ENCODE measurements at places on chromosomes 7 and 10.

DNA sequence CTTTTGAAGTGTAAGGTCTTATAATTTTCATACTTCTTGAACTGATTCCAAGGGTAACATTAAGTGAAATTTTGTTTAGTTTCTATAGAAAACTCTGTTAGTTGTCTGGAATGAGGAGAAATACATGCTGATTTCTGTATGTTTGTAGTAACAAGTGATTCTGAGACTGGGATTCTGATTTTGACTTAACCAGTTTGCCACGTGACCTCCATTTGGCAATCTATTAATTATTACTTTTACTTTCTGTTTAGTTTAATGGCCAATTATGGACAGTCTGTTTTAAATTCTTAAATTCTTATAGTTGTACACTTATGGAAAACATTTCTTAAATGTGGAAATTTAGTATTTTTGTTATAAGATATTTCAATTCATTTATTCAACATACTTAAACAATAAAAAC is 163.1 kb downstream of the ADK start:
- no peak for DNase-seq

- DNase-seq: no peak
Observed at GRCh38 chr7:150958597-150958996, 19.5 kb downstream of the KCNH2 start.

GRCh38 chr7:42672339-42672999 is 239.4 kb downstream of the C7orf25 start:
- no peak for DNase-seq

DNA sequence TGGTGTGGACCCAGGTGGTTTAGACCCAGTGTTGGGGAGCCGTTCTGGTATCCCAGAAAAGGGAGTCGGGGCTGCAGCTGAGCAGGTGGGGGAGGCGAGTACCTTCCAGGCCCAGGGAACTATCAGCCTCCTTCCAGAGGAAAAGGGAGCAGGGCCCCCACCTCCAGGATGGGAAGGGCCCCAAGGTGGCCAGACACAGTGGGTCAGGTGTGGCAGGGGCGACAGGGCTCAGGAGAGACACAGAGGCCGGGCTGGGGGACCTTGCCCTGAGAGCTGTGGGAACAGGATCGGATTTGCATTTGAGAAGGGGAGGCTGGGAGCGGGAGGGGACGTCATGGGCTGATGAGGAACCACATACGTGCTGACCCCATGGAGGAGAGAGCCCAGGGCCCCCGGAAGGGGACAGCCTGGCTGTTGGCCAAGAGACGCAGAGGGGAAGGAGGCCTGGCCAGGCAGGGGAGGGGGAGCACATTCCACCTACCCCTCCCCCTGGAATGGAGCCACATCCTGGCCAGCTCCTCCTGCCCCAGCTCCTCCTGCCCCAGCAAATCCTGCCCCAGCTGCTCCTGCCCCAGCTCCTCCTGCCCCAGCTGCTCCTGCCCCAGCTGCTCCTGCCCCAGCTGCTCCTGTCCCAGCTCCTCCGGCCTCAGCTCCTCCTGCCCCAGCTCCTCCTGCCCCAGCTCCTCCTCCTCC is 9.7 kb upstream of the TTYH3 start:
- DNase-seq: peak; percentile 22

DNA sequence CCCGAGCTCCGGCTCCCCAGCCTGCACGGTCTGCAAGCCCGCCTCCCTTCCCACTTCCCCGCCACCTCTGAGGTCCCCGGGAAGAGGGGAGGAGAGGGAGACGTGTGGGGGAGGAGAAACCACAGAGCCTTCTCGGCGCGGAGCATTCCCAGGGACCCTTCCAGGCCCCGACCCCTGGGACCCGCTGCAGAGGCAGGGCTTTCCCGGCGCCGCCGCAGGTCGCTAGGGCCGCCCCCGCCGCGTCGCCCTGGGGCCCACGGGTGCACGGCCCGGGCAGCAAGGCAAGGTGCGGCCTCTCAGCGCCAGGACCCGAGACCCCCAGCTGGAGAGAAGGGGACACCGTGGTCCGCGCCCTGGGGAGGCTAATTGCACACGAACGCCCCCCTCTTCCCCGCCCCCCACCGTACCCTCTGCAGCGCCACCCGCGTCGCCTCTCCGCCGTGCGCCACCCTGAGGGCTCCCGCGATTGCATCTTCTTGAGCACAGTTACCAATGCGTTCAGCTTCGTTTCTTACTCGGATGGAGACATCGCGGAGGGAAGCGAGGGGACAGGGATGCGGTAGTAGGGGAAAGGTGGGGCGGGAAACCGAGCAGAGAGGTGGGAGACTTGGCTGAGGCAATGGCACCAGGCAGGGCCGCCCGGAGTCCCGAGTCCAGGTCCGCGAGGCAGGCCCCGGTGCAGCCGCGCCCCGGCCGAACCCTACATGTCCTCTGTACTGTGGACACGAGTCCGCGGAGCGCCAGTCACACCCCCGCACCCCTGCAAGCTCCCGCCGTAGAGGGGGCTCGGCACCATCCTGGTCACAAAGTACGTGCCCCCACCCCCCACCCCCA is 28.9 kb downstream of the SKIDA1 start:
- DNase-seq: peak; percentile 38

GRCh38 chr10:117541405-117541908 is 1.1 kb upstream of the EMX2 start:
- peak; percentile 90 for DNase-seq

DNA sequence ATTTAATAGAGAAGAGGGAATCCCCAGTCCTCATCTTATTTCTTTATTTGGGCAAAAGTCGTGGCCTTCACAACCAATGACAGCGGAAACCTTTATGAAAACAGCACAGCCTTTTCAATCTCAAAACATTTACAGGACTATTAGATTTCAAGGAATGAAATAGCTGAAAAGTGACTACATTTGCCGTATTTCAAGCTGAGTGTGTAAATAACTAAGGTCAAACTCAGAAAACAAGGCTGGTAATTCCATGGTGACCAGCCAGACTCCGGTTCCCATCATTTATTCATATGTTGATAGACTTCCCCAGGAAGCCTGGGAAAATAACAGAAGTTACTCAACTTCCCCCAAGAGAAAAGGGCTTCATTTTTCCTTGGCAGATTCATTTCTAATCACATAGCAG is 457.3 kb upstream of the NFE2L3 start:
- peak; percentile 9 for DNase-seq

GRCh38 chr10:124347956-124348355 is 70.8 kb downstream of the OAT start:
- no peak for DNase-seq

DNA sequence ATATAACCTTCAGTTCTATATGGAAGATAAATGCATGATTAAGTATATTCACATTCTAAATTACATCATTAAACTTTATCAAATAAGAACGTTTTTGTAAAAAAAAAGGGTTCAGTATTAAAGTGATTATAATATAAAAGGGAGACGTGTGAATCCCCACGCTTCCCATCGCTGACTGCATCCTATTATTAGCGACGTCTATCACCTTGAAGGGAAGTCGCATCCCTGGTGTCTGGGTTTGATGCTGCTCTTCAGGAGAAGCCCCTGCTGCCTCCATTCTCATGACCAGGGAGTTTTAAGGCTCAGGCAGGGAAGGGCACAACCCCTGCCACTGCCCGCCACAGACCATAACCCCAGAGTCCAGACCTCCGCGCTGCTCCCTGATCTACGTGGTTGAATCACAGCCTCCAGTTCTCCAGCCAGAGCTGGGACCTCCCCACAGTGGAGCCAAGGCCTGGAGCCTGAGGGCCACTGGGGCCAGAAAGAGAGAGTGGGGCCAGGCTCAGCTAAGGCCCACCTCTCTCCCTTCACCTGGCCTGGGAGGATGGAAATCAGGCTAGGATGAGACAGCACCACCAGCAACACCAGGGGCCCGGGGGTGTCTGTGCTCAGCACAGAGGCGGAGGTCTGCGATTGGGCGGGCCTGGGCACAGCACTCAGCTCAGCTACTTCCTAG is 130.6 kb downstream of the TCERG1L start:
- DNase-seq: no peak

DNA sequence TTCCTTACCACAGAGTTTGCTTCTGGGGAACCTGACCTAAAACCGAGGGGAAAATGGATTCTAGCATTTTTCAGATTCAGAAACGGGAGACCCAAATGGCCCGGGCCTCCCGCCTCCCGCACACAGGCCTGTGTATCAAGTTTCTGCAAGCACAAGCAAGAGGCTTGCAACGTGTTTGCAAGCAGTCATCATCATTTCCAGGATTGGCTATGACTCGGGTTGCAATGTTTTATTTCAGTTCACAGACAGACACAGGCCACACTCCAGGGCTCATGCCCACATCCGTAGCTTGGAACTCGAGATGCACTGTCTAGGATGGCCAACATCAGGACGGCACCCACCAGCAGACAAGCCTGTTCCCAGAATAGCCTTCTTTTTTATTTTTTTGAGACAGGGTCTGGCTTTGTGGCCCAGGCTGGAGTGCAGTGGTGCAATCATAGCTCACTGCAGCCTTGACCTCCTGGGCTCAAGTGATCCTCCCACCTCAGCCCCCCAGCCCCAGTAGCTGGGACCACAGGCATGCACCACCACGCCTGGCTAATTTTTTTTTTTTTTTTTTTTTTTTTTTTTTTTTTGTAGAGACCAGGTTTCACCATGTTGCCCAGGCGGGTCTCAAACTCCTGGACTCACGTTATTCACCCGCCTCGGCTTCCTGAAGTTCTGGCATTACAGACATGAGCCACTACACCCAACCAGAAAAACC is 68.1 kb upstream of the FOXK1 start:
- peak; percentile 85 for DNase-seq

GRCh38 chr7:94398841-94399240 is 4.1 kb downstream of the COL1A2 start:
- DNase-seq: no peak

GRCh38 chr7:50798126-50798525 is 15.4 kb upstream of the GRB10 start:
- no peak for DNase-seq

GRCh38 chr10:119023553-119023868 is 6.0 kb upstream of the NANOS1 start:
- DNase-seq: no peak

GRCh38 chr10:33739031-33739430 is 404.6 kb upstream of the NRP1 start:
- DNase-seq: no peak

DNA sequence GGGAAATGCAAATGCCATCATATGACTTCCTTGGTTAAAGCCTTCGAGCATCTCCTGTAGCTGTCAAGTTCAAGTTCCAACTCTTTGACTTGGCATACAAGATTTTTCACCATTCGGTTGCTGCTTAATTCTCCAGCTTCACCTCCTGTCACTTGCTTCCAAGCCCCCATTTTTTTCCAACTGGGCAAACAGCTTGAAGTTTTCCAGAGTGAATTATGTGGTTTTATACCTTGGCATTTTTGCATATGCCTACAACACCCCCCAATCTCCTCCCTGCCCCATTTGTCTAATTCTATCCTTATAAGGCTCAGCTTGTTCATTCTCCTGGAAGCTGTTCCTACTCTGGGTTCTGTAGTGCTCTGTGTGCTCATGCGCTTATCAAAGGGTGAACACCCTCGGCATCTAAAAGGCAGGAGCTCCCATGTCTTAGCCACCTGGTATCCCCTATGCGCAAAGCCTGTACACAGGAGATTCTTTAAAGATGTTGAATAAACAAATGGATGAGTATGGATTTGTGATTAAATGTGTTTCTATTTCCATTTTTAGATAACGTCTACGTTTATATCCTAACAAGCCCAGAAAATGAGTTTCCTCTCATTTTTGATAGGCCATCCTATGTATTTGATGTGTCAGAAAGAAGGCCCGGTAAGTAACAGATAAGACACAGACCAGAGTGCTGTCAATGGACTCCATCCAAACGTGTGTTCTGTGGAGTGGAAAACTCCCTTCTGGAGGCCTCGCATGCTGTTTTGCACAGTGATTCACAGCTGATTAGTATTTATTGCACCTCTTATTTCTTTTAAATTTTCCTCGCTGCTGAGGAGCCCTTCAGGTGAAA is 52.5 kb downstream of the CDHR3 start:
- DNase-seq: peak; percentile 58

- DNase-seq: no peak
Observed at GRCh38 chr10:31098046-31098445, 66.4 kb upstream of the ZNF438 start.

GRCh38 chr7:7956531-7957128 is 12.0 kb upstream of the GLCCI1 start:
- DNase-seq: peak; percentile 37

GRCh38 chr7:127594490-127594889 is 954 bp downstream of the FSCN3 start:
- DNase-seq: no peak

- DNase-seq: no peak
Observed at GRCh38 chr7:100686201-100686821, 7.7 kb downstream of the GIGYF1 start.

DNA sequence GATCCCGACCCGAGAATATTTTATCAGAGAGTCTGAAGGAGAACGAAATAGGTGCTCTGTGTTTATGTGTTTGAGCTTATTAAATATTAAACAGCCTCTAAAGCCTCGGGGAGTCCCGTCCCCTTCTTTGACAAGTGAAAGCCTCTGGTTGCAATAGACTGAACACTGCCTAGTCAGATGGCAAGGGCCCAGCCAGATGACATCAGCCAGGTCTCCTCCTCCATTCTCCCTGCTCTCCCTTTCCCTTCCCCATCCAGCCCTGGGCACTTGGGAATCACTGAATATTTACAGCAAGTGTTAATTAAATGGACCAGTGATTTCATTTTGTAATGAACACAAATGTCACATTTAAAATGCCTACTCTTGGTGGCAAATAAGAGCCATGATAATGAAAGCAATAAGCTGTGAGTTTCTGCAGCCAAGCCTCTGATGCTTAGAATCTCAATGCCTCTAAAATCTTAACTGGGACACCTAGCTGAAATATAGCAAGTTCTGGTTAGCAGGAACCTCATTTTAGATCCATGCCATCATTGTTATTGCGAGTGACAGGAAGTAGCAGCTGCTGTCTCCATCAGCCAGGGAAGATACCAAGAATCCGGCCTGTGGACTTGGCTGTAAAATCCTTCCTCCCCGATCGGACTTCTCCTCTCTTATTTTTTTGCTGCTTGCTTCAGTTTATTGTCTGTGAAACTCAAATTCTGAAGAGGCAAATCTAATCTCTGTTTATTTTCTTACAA is 202.1 kb downstream of the PRPF18 start:
- DNase-seq: peak; percentile 34

DNA sequence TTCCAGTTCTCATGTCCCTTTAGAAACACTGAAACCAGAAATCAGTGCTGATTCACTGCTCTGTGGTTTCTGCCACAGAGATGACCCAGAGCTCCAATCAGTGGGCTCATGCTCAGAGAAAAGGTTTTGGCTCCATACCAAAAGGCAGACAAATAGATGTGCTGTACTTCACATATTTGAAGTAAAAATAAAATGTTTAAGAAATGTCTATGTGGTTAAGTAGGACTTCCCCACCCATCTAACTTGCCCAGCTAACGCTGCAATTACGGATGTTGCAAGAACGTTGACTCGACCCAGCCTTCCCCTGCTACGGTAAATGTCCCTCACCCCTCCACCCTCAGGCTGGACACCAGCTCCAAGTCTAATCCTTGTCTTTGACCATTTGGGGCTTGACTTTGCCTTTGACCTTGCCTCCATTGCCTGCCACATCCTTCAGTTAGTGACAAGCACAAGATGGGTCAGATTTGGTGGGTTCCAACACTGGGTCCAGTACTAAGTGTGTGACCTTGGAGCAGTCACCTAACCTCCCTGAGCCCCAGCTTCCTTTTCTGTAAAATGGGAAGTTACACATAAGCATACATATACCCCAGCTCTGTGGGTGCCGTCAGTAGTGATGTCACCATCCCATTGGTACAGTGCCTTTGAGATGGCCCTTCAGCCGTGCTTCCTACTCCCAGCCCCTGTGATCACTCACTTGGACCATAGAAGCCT is 95.8 kb downstream of the CHST15 start:
- peak; percentile 92 for DNase-seq

GRCh38 chr10:102758240-102758932 is 14.6 kb downstream of the WBP1L start:
- no peak for DNase-seq

Data from fibroblast of villous mesenchyme (primary cell).